NCI-H1417 (cell line): ENCODE measurements at places on chromosomes 1 and 21.

GRCh38 chr1:168893359-168893801, 164.4 kb upstream of the DPT start:
- no peak for DNase-seq

DNA sequence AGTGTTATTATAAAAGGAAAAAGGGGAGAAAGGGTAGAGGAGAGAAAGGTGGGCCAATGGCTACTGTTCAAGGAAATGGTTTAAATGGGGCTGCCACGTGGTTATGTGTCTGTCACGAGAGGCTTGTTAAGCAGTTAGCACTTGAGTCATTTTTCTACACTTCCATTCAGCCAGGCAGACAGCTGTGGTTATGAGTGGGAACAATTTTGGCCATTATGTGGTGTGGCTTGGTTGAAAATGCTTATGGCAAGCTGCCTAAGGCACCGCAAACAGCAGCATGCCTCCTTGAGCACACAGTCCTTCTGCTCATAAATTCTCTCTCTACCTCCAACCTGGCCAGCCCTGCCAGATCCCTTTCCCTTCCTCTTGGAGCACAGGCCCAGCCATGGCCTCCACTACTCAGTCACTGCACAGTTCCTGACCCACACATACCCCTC, 3.2 kb upstream of the SRM start:
- peak; percentile 86 for DNase-seq

DNA sequence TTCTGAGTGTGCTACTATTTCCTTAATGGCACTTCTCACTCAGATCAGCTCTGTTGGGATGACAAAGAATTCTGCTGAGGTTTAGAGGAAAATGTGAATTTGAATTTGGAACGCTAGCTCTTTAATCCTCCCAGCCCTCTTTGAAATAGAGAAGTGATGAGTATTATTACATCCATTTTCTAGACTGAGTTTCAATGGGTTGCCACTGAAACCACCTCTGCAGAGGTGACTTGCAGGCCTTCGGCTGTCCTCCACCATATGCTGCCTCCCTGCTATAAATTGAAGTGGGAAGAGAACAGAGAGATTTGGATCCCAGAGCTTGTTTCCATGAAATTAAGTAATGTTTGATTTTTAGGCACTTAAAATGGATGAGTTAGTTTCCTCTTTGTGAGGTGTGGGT, 363.2 kb upstream of the SNX7 start:
- DNase-seq: no peak

DNA sequence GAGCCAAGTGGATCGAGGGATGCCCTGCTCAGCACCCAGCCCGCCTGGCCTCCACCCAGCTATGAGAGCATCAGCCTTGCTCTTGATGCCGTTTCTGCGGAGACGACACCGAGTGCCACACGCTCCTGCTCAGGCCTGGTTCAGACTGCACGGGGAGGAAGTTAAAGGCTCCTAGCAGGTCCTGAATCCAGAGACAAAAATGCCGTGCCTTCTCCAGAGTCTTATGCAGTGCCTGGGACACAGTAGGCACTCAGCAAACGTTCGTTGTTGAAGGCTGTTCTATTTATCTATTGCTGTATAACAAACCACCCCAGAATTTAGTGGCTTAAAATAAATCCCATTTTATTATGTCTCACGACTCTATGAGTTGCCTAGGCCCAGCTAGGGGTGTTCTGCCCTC, 6.8 kb upstream of the BSND start:
- DNase-seq: no peak

DNA sequence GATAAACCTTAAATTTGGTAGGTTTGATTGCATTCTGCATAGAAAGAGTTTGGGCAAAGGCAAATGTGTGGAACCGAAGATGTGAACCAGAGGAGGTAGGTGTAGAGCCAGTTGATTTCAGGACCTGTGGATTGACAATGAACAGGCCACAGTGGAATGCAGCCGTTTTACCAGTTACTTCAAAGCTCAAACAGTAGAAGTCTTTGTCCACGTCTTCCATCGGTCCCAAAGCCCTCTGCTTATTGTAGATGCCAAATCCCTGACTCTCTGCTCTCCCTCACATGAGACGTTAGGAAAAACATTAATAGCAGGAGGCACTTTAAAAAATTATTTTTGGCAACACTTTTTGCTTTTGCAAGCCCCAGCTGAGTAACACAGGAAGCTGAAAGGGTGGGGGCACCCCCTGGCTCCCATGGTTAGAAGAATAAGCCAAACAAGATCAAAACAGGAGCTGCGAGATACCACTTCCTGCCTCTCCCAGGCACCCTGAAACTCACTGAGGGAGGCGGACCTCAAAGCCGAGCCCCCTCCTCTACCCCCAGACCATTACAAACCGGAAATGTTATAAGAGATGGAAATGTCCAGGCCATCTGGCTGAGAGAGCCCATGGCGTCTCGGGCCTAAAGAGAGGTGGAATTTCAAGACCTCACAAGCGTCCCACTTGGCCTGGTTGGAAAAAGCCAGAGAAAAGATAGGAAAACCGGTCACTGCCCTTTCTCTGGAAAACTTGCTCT, 13.5 kb downstream of the TRAF3IP3 start:
- no peak for DNase-seq

GRCh38 chr1:151516031-151516511, 4.9 kb downstream of the CGN start:
- DNase-seq: no peak

- no peak for DNase-seq
Observed at GRCh38 chr1:78716186-78716585, 66.6 kb downstream of the IFI44 start.

- DNase-seq: no peak
Observed at GRCh38 chr1:89484092-89485038, 40.3 kb upstream of the LRRC8B start.

DNA sequence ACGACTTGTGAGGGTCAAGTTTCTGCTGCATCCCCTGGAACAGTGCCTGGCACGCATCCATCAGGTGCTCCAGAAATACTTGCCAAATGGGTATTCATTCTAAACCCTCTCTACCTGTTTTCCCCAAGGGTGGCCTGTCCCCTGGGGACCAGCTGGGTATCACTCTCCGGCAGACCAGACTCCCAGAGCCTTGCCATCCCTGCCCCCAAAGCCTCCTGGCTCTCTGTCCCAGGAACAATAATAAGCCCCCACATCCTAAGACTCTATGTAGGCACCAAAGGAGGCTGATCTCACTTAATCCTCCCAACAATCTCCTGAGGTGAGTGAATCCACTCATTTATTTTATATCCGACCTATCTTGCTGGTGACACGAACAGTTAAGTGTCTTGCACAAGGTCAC, 96.7 kb downstream of the MRPL37 start:
- DNase-seq: no peak

DNA sequence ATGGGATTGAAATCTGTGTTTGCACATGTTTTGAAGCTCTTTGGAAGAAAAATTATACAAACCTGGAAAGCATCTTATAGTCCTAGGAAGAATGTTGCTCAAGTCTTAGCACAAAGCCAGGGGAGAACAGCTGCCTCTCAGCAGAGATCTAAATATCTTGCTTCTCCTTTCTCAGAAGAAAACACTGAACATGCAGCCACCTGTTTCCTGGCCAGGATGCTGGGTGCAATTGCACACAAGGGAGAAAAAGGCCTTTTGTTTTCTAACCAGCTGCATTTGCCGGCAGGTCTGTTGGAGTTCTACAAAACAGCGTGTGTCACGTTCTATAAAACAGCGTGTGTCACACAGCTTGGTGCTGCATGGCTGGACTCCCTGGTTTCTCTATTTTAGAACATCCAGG, 259.6 kb upstream of the PLD5 start:
- DNase-seq: peak; percentile 17
